Sciatic nerve (tissue), 2 donors: ENCODE measurements at places on chromosomes 16 and 17.

DNA sequence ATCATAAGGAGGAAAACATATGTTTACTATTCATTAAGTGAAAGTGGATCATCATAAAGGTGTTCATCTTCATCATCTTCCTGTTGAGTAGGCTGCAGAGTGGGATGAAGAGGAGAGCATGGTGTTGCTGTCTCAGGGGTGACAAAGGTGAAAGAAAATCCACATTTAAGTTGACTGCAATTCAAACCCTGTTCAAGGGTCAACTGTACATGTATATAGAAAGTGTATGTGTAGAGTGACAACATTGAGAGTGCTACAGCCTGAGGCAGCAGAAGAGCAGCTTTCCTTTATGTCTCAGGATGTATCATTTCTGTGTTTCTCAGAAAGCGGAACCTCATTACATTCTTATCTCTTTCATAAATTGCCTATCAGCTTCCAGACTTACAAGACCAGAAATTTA, 17.2 kb downstream of the ORC6 start:
- no peak for DNase-seq

GRCh38 chr17:43882761-43883415, 24.4 kb downstream of the MPP2 start:
- peak; percentile 42 for DNase-seq

GRCh38 chr17:36859706-36860105, 77.6 kb upstream of the LHX1 start:
- no peak for DNase-seq

- no peak for DNase-seq
These were observed 79.6 kb downstream of the STH start for GRCh38 chr17:46078675-46079074.

DNA sequence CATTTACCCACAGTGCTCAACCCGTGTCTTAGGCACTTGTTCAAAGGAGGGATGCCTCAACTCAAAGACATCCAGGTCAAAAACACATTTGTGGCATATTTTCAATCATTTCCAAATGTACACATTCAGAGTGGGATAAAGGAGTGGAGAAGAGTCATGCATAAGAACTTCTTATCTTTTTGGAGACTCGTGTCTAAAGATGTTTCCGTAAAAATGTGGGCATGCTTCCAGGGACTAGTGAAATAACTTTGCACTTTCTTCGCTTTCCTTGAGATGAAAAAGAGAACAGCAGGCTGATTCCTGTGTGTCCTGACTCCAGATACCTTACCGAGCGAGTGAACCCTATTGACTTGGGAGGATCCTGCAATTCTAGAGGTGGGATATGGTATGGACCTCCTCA, 256.6 kb upstream of the KCNJ16 start:
- no peak for DNase-seq

DNA sequence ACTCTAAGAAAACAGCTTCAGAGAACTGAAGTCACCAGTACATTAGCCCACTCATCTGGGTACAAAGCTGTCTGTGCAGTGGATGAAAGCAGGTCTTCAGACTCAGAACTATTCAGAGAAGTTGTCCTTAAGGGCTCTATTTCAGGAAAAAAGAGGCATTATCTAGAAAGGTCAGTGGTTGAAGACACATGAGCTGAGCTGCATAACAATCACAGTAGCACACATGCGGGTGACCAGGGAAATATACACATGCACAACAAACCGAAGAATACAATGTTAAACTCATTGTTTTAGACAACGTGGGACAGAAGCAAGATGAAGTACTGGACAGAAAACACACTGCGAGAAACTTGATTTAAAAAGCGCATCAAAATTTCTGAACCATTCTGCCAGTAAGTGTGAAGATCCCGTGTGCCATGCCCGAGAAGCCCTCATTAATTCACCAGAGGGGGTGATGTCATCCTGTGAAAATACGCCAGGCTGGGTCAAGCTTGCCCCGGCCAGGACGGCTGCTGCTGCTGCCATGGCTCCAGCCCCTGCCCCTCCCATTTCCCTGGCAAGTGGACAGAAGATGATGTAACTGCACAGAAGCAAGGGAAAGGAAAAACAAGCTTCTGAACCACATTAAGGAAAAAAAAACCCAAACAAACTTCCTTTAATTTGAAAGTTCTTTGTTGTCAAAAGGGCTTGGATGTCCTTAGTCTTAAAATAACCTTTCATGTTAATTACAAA, 10.1 kb downstream of the DYNC1LI2 start:
- DNase-seq: peak; percentile 91

DNA sequence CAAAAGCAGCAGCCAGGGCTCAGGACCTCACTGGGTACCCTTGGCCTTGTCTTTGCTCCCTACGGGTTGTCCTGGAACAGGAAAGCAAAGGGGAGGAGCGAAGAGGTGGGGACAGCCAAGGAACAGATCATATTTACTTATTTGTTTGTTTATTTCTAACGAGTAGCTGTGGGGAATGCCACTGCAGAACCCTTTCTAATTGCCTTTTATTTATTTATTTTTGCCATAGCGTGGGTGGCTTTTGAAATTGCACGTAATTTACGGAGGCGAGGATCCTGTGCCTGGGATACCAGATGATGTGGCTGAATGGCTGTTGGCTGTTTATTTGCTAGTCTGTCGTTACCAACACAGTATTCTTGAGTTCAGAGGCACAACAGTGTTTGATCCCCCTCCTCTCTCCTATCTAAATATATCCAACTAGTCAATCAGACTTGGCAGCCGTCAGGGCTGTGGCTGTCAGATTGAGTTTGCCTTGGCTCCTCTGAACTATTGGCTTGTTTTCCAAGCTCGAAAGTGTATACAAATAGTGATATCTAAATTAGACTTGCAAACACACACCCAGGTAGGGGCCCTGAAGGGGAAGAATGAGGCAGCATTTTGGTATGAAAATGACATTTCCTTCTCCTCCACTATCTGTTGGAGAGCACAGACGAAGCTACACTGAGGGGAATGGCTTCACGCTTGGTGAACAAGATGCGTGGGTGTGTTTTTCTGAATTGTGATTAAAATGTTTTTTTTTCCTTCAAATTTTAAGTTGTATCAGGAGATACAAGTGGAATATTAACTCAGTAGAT, 110.4 kb downstream of the MSI2 start:
- DNase-seq: no peak

DNA sequence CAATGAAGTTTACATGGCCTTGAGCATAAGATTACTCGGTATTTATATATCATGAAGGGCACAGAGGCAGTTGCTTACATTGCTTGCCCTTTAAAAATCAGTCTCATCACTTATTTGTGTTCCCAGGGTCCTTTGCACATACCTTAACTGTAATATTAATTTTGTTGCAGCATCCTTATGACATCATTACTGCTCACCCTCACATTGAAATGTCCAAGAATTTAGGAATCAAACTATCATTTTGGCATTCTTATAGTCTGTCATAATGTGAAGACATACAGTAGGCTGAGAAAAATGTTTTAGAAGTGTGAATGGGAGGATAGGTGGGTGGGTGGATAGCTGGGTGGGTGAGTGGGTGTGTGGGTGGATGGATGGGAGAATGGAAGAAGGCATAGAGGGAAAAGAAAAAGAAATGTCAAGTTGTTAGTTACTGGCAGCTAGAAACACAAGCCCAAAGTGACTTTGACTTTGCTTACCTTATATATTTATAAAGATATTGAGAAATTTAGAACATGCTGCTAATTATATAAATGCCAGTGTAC, 17.8 kb downstream of the ADAMTS18 start:
- no peak for DNase-seq

DNA sequence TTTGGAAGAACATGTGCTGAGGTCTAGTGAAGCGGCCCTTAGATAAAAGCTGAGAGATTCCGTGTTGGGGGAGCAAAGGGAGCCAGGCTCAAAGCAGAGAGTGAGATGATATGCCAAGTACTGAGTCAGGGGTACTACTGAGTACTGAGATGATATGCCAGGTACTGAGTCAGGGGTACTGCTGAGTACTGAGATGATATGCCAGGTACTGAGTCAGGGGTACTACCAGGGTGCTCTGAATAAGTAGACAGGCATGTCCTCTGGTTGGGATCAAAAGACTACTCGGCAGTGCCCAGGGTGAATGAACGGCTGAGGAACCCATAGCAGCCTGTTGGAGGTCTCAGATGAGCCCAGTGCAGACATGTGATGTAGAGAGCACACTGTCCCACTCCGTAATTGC, 239.0 kb downstream of the SOX9 start:
- DNase-seq: no peak

GRCh38 chr16:12583237-12583897, 220.3 kb downstream of the CPPED1 start:
- peak; percentile 31 for DNase-seq

- no peak for DNase-seq
These were observed 14.5 kb downstream of the ZC3H18 start for GRCh38 chr16:88584676-88585075.

DNA sequence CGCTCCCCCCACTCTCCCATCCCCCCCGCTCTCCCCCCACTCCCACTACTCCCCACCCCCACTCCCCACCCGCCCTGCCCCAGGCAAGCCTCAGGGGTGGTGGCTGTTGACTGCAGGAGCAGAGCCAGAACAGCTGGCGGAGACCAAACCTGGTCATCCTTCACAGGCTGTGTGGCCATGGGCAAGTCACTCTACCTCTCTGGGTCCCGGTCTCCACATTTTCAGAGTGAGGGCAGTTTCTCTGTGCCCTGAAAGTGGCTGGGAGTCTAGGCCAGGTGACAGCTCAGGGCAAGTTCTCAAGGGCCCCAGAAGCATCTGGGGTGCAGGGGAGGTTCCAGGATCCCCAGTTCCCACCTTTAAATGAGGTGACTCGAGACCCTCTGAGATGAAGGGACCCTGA, 15.1 kb upstream of the BAHCC1 start:
- no peak for DNase-seq

- no peak for DNase-seq
These were observed 9.8 kb downstream of the MYBBP1A start for GRCh38 chr17:4545217-4545951.

- DNase-seq: peak; percentile 89
These were observed 233.6 kb downstream of the SEC14L1 start for GRCh38 chr17:77374170-77374936.

GRCh38 chr16:4869147-4869805, 22.0 kb downstream of the UBN1 start:
- DNase-seq: no peak

DNA sequence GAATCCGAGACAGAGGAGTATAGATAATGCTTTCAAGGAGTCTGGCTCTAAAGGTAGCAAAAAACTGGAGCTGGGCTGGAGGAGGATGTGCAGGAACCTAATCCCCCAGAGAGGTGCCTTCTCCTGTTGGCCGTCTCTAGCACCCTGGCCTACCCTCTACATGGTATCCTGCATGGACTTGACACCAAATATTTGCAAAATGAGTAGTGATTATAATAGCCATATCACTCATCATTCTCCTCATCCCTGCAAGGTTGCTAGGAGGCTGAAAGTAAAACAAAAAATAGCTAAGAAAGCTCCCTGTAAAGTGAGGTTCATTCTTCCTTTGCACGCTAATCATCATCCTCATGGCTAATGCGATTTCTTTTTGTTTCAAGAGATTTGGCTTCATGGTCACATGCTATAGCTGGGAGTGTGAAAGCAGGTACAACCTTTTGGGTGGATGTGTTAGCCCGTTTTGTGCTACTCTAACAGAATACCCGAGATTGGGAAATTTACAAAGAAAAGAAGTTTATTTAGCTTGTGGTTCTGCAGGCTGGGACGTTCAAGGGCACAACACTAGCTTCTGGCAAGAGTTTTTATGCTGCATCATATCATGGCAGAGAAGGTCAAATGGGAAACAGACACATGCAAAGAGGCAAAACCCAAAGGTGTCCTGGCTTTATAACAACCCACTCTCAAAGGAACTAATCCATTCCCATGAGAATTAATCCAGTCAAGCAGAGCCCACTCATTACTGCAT, 27.1 kb upstream of the CIITA start:
- no peak for DNase-seq

GRCh38 chr17:17216776-17217175, 10.6 kb upstream of the PLD6 start:
- DNase-seq: peak; percentile 51

- no peak for DNase-seq
These were observed 1091.6 kb upstream of the EEF2KMT start for GRCh38 chr16:6189216-6189615.

- DNase-seq: no peak
These were observed 551 bp upstream of the MLX start for GRCh38 chr17:42566215-42566882.

DNA sequence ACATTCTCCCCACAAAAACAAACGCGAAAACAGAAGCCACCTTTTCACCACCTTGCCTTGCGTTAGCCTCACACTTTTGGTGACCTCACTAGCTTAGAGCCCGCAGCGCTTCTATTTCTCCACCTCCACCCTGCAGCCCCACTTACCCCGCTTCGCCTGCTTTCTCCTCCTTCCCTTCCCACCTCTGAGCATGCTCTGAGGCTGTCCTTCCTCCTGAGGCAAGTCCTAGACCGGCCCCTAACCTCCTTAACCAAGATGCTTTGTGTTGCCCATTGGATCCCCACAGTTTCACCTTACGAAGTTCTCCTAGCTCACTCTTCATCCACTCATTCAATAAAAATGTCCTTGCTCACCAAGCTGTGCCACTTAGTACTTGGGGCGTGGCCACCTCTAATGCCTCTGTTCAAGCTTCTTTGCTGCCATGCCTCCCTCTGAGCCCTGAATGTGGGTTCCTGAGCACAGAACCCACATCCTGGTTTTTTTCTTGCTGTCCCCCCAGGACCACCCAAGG, 1.3 kb downstream of the GNGT2 start:
- DNase-seq: no peak

DNA sequence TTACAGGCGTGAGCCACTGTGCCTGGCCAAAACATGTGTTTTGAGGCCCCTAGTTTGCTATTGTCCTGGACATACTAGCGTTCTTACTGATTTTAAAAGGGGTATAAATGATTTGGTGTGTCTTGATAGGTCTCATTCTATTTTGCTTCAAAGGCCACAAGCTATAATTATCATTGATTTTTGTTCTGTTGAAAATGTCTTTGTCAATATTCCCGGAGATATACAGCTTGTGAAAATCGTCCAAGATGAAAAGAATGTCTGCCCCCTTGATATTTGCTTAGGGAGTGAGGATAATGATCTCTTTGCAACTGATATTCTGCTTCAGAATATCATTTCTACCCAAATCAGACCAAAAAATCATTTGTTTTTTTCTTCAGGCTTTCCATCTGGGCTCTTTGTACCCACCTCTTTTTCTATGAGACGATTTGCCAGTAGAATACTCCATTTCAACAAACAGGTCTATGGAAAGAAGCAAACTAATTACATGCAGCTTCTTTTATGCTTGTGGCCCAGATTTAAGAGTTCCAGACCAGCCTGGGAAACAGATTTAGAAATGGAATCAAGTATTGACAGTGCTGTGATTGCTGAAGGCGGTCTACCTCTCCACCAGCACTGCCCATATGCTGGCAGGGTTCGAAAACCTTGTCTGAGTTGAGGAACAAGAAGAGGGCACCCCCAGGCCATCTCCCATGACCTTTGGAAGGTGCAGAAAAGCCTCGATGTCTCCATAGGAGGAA, 14.1 kb upstream of the ST6GALNAC1 start:
- DNase-seq: no peak

DNA sequence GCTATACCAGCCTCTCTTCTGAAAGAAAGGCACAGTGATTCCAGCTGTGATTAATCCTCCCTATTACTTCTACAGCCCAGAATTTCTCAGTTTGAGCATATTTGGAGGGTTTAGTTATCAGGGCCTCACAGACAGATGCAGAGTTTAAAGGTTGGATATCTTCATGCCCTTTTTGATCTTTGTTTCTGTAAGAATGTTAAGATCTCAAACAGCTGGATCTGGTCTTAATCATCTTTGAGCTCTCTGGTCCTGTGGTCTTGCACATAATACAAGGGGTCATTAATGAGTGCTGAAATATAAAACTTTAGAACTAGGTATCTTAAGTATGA, 9.1 kb upstream of the ARL2BP start:
- no peak for DNase-seq

- DNase-seq: peak; percentile 82
These were observed 1.3 kb upstream of the ACTG1 start for GRCh38 chr17:81513753-81514488.
